Effector memory CD4-positive, alpha-beta T cell (primary cell): ENCODE measurements at places on chromosomes 7 and 10.

GRCh38 chr7:26533217-26533616 lies 241.6 kb downstream of the SNX10 start:
- no peaks in the 10 kb centered on the region for H3K4me1 ChIP-seq
- no peaks in the 10 kb centered on the region for H3K36me3 ChIP-seq
- H3K4me3 ChIP-seq, result no peak overlapping the region
- H3K27me3 ChIP-seq, result peaks cover 5% of the 10 kb centered on the region
- no peak for DNase-seq

DNA sequence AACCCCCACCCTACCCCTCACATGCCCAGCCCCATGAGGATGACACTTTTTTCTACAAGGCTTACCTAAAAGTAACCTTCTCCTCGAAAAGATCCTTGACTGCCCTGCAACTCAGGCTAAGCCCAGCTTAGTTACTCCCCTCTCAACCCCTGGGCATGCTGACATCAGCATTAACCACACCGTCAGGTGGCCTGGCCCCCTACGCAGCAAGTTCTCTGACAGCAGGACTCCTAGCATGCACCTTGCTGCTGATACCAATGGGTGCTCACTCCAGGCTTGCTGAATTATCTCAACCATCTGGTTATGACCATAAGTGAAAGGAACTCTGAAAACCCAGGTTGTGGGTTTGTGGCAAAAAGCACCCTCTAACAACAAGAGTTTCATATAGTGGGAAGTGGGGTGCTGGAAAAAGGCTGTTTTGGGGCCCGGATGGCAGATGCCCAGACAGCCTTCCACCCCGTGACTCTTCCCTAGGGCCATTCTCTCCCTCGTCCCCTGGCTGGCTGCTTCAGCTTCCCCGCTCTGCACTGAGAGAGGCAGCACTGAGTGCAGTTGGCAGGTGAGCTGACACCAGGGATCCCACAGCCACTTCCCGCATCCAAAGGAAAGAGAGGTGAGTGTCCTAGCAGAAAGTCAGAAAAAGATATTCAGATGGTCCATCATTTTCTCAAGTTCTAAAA lies 518.9 kb downstream of the KCNMA1 start:
- no peak overlapping the region for H3K27ac ChIP-seq
- DNase-seq, result no peak
- H3K36me3 ChIP-seq, result no peaks in the 10 kb centered on the region
- H3K4me1 ChIP-seq, result no peaks in the 10 kb centered on the region
- no peak overlapping the region for H3K4me3 ChIP-seq

DNA sequence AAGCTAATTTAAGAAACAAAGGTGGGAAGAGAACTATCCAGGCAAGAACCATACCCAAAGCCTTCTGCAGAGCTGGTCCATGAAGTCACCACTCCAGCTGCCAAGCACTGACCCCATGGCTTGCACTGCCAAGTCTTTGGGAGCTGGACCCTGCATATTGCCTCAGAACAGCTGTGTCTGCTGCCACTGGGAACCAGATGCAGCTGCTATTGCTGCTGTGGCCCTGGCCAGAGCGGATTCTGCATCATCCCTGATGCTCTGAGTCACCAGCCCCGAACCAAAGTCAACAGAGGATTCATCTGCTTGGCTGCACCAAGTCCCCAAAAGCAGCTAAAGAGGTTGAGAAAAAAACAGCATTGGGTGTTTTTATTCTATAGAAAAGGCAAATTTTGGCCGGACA lies 39.2 kb upstream of the GSAP start:
- H3K4me1 ChIP-seq, result no peaks in the 10 kb centered on the region
- H3K36me3 ChIP-seq, result no peaks in the 10 kb centered on the region
- H3K27ac ChIP-seq, result no peak overlapping the region
- no peak overlapping the region for H3K4me3 ChIP-seq
- H3K27me3 ChIP-seq, result no peaks in the 10 kb centered on the region
- no peak for DNase-seq

DNA sequence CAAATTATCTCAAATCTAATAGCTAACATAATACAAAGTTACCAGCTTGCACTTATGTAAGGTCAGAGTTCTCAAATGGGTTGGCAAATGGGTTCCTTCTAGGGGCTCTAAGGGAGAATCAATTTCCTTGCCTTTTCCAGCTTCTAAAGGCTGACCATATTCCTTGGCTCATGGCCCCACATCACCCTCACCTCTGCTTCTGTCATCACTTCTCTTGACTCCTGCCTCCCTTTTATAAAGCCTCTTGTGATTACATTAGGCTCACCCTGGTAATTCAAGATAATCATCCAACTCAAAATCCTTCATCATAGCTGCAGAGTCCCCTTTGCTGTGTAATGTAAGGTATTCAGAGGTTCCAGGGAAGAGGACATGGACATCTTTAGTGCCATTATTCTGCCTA lies 42.1 kb downstream of the CHN2 start:
- DNase-seq, result no peak
- H3K27me3 ChIP-seq, result no peaks in the 10 kb centered on the region
- H3K4me3 ChIP-seq, result no peak overlapping the region
- H3K27ac ChIP-seq, result no peak overlapping the region
- no peaks in the 10 kb centered on the region for H3K4me1 ChIP-seq
- H3K36me3 ChIP-seq, result no peaks in the 10 kb centered on the region

DNA sequence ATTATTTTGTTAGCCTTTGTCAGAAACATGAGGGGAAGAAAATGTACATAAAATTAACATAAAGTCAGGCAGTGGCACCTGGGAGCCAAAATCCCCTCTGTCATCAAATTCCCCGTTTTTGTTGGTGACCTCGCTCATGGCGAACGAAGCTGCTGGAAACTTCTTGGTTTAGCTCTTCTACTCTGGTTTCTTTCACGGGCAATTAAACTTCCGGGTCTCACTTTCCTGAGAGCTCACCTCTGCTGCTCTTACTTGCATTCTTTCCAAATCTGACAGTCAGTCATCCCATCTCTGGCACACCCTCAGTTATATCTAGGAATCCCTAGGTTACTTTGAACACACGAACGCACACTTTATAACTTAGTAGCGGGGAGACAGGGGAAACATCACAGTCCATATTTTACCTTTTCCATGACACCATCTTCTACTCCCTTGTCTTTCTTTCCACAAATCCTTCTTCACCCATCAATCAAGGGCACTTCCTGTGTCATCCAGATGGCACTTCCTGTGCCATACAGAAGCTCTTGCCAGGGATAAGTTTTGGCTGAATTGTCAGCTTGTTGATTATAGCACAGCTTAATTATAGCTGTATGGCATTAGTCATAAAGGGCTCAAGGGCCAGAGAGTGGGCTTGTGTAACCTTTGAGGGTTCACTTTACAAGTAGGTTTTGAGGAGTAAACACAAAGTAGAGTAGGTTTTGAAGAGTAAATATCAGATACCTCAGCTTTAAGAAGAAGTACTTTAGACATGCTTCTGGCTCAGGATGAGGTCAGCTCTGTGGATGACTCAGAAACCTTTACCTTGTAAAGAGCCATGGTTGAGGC lies 105.1 kb downstream of the GATA3 start:
- DNase-seq, result no peak
- no peak overlapping the region for H3K4me3 ChIP-seq
- H3K4me1 ChIP-seq, result no peaks in the 10 kb centered on the region
- no peak overlapping the region for H3K27ac ChIP-seq
- H3K27me3 ChIP-seq, result no peaks in the 10 kb centered on the region
- H3K36me3 ChIP-seq, result no peaks in the 10 kb centered on the region

DNA sequence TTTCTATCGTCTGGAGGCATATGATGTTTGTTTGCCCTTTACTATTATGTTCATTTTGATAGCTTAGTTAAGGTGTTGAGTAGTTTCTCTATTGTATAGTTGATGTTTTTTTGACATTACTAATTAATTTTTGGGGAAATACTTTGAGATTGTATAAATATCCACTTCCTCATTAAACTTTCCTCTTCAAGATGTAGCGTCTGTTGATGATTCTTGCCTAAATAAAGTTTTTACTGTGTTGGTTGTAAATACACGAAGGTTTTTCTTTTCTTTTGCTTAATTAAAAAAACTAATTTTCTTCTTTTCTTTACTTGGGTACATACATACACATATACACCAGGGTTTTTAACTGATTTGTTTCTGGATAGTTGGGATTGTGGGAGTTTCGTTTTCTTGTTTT lies 8.5 kb downstream of the KMT2E start:
- H3K4me3 ChIP-seq, result no peak overlapping the region
- H3K36me3 ChIP-seq, result no peaks in the 10 kb centered on the region
- peaks cover 26% of the 10 kb centered on the region for H3K4me1 ChIP-seq
- DNase-seq, result no peak

DNA sequence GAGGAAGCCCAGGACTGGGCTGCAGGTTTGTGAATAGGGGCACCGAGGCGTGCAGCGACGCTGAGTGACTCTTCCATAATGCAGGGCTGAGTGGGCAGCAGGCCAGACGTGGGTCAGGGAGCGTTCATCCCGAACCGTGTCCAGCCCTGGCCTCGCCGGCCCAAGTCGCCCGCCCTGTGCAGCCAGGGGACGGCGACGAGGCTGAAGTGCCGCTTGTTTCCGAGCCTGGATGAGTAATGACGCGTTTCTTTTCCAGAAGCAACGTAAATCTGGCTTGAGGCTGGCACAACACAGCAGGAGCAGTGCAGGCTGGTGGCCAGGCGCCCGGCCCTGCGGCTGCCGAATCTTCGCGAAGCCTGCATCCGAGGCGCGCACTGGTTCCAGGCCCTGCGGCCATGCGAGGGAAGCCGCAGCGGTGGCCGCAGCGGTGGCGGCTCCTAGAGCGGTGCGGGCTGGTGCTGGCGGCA lies 74.0 kb upstream of the SEC61G start:
- H3K36me3 ChIP-seq, result no peaks in the 10 kb centered on the region
- H3K4me1 ChIP-seq, result no peaks in the 10 kb centered on the region
- no peaks in the 10 kb centered on the region for H3K27me3 ChIP-seq
- no peak overlapping the region for H3K27ac ChIP-seq
- no peak for DNase-seq

GRCh38 chr10:69146759-69147158 lies 22.8 kb downstream of the VPS26A start:
- no peak for DNase-seq
- H3K27ac ChIP-seq, result no peak overlapping the region
- H3K4me3 ChIP-seq, result no peak overlapping the region
- no peaks in the 10 kb centered on the region for H3K27me3 ChIP-seq
- H3K4me1 ChIP-seq, result no peaks in the 10 kb centered on the region

DNA sequence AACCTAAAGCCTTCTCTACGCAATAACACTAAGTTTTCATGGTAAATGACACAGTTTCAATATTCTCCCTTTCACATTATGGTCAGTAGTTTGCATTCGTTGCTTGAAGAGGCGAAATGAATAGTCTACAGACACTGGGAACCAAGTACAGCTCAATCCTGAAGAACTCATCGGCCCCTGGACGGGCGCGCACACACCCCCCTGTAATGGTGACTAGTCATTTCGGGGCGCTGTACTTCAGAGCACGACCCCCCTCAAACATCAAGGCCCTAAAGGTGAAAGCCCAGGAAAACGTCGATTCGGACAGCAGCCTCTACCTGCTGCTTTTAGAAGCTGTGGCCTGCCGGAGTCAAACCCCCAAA lies 1.0 kb downstream of the NT5C2 start:
- peak overlapping the region; percentile 98 for H3K4me3 ChIP-seq
- peak overlapping the region; percentile 70 for H3K27ac ChIP-seq
- H3K36me3 ChIP-seq, result no peaks in the 10 kb centered on the region

DNA sequence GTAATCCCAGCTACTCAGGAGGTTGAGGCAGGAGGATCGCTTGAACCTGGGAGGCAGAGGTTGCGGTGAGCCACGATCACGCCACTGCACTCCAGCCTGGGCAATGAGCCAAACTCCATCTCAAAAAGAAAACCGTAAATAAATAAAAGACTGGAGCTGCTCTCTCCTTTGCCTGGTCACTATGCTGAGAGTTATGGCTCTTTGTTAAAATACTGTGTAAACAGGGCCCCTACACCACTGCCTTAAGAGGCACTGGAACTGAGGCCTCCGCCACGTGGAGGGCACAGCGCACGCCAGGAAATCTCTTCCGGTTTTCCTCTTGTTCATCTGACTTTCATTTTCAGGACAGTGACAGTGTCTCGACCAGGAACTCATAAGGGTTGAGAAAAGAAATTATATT lies 123.3 kb downstream of the PAXIP1 start:
- peaks cover 3% of the 10 kb centered on the region for H3K27me3 ChIP-seq
- no peaks in the 10 kb centered on the region for H3K4me1 ChIP-seq
- no peaks in the 10 kb centered on the region for H3K36me3 ChIP-seq
- H3K27ac ChIP-seq, result no peak overlapping the region

DNA sequence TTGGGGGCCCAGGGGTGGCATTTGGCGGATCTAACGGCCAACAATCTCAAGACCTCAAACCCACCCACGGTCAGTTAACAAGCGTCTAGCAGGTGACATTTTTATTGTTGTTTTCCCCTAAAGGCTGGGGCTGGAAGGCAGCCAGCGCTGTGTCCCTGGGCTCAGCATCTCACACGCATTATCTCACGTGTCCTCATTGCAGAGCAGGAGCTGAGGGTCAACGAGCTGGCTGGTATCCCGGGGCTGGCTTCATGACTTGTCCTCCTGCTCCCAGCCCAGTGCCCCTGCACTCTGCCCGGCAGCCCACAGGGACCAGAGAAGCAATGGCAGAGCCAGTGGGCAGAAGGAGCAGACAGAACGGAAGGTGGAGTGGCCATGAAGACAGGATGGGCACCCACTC lies 54.4 kb upstream of the TMEM273 start:
- no peak overlapping the region for H3K4me3 ChIP-seq
- no peak overlapping the region for H3K27ac ChIP-seq
- H3K27me3 ChIP-seq, result no peaks in the 10 kb centered on the region
- H3K36me3 ChIP-seq, result no peaks in the 10 kb centered on the region
- no peak for DNase-seq
- no peaks in the 10 kb centered on the region for H3K4me1 ChIP-seq

- no peaks in the 10 kb centered on the region for H3K27me3 ChIP-seq
- H3K4me3 ChIP-seq, result no peak overlapping the region
- DNase-seq, result no peak
- no peaks in the 10 kb centered on the region for H3K36me3 ChIP-seq
- no peaks in the 10 kb centered on the region for H3K4me1 ChIP-seq
Observed at GRCh38 chr10:52259426-52259812, 54.7 kb upstream of the DKK1 start.

DNA sequence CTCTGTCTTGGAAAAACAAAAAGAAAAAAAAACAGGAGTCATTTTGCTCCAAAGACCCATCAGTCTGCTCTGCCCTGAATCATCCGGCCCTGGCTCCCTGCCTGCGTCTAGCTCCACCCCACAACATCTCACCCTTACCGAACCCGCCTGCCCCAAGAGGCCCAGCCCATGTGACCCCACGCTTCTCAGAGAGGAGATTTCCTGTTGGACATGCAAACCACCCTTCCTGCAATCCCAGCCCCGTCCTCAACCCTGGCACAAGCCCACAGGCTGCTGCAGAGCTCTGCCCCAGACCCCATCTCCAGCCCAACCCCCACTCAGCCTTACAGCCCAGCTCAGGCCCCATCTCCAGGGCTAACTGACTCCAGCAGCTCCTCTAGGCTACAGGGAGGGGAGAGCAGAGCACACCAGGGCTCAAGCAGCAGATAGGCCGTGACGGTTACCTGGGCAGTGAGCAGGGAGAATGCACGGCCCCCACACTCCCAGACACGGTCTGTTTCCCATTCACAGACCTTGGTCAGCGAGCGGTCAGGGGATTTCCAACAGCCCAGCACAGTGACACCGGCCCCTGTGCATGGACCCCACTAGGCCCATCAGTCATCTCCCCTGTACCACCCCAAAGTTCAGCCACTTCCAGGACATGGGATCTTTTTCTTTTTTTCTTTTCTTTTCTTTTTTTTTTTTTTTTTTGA lies 69.9 kb upstream of the GTF2I start:
- no peaks in the 10 kb centered on the region for H3K27me3 ChIP-seq
- H3K4me3 ChIP-seq, result no peak overlapping the region
- no peaks in the 10 kb centered on the region for H3K36me3 ChIP-seq
- DNase-seq, result no peak

GRCh38 chr10:83963446-83963845 lies 175.9 kb upstream of the GHITM start:
- H3K4me3 ChIP-seq, result no peak overlapping the region
- H3K27ac ChIP-seq, result no peak overlapping the region
- no peak for DNase-seq
- H3K4me1 ChIP-seq, result no peaks in the 10 kb centered on the region
- no peaks in the 10 kb centered on the region for H3K36me3 ChIP-seq
